ENCODE measurements at places on chromosomes 2 and 18. TPM values are rescaled to one million over a fixed set of nuclear protein-coding genes. Genes with fewer than 3 reads are reported as not detected.
A peak's percentile ranks its signal among the peaks of the same experiment; 100 is the strongest.

Gene SPOPL
- total RNA-seq = 9.9 TPM

Gene LOXHD1
- not detected for total RNA-seq

Gene FOXD4L1
- total RNA-seq = 0.08 TPM

Gene RAB17
- 19.2 TPM for total RNA-seq

Gene PREPL
- total RNA-seq = 14.3 TPM

GRCh38 chr2:76316691-76317090 lies 606.0 kb upstream of the GCFC2 start:
- DNase-seq = no peak

DNA sequence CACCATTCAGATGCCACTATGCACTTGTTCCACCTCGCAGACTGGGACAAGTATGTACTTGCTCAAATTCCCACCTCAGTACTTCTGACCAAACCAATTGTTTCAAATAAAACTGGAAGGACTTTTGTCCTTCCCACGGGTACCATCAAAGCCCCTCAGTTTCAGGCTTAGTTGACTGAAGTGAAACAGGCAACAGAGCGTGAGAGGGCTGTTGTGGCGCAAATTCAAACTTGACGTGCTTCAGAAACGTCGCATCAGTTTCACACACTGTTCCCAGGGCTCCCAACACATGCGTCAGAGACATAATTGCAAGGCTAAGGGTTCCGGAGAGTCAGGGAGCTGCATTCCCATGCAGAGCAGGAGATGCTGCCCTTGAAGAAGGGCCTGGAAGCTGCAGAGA lies 33.7 kb downstream of the RNF152 start:
- no peak for DNase-seq

DNA sequence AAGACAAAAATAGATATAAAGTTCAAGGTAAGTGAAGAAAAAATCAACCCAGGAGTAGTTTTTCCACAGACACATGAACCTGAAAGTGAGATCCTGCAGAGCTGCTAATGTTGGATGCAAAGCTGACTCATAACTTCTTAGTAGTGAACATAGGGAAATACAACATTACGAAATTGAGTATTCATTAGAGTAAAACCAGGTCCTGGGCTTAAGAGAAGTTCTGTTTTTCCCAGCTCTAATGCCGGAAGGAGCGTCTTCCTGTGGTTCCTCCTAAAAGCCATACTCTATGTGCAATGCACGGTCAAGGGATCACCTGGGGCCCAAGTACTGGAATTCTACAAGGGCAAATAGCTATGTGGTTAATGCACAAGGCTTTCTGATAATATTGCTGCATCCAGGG lies 141.7 kb downstream of the RBMS1 start:
- no peak for DNase-seq

- DNase-seq = no peak
These were observed 103.3 kb downstream of the POLR1A start for GRCh38 chr2:86002375-86002774.

DNA sequence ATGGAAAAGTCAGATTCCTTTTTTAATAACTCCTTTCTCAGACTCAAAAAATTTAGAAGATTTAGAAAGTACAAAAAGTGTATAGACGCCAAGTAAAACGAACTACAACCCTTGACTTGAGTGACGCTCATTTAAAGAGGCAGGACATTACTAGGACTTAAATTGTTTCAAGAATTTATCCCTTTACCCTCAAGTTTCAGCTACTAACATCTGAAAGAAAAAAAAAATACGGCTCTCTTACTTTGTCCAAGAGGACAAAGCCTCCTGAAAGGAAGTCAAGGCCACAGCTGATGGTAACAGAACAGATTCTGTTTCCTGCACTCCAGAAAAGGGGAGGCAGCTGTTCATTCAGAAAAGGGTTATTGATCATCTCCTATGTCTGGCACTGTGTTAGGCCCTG lies 57.6 kb upstream of the PKDCC start:
- DNase-seq = no peak

- no peak for DNase-seq
These were observed 7.2 kb upstream of the MAL start for GRCh38 chr2:95018301-95018700.

GRCh38 chr18:62080172-62080900 lies 106.5 kb downstream of the PIGN start:
- no peak for DNase-seq

DNA sequence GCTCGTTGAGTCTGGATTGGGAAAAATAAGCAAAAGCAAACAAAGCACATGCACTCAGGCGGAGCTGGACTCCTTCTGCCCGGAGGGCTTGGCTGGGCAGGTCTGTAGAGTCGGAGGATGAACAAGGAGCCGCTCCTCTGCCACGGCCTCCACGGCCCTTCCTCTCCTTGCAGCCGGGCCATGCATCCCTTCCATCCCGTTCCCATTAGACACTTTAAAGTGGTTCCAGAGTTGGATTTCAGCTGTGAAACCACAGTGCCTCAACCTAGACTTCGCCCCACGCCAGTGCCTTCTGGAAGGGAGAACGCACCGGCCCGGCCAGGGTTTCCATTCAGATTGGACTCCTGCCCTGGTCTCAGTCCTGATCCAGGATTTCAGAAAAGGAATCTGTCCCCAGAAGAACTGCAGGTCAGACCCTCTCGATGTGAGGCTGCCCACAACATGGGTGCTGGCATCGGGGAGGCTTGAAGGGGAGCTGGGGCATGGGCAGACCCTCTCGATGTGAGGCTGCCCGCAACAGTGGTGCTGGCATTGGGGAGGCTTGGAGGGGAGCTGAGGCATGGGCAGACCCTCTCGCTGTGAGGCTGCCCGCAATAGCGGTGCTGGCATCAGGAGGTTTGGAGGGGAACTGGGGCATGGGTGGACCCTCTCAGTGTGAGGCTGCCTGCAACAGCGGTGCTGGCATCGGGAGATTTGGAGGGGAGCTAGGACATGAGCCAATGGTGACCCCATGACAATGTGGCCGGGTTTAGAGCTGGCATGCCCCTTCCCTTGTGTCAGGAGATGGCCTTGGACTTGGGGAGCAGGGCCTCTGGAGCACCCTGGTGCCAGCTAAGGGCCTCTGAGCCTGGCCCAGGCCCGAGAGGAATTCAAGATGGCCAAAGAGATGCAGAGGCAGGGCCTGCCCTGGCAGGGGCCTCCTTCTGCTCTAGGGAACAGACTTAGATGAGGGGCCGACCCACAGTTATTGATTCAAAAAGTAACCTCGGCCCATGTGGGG lies 304.5 kb downstream of the NDUFA10 start:
- DNase-seq = no peak

GRCh38 chr18:11761553-11761952 lies 72.5 kb downstream of the GNAL start:
- DNase-seq = no peak

DNA sequence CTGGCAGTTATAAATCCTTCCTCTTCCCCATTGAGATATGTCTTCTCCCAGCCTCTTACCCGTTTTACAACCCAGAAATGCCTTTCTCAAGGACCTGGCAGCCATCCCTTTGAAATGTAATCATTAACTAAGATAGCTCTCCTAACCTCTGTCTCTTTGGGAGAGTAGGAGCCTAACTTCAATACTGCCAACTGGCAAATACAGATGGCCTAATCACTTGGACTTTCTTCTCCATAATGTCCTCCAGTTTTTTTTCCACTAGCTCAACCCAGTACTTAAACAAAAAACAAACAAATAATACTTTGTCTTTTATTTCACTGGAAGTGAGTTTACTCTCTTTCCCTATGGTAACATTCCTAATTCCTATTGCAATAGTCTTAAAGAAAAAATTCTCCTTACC lies 1391.1 kb downstream of the SUCLG1 start:
- DNase-seq = peak; percentile 7

DNA sequence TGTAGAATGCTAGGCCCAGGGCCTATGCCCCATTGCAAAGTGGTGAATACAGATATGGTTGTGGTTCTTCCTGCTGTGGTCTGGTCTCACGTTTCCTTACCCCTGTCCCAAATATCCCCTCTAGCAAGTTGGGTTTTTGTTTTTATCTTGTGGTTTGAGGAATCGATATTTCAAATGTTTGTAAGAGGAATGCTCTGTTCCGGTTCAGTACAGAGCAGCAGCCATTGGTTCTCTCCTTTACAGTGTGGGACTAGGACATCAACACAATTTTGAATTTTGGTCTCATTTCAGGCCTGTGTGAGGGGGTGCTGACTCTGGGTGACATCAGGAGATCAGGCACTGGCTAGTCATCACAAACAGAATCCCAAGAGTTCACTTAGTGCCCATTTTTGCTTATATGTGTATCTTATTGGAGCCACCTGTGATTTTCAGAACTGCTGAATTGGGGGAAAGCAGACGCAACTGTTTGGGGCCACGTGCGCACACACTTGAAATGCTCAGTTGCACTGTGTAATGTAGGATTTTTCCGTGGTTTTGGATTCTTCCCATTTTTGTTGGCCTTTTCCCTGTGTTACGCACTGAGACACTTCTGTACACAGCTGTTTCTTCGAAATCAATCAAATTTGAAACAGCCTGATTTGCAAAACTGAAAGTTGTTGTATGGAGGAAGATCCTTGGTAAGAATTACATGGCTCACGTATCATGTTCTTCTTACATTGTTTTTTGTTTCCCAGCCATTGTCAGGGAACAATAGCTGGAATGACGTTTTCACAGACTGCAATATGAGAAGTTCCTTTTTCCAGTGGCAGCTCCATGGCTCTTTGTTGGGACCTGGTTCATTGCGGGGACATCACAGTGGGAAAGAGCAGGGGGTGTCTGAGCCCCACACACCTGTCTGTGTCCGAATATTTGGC lies 8.6 kb downstream of the SH3BP4 start:
- peak; percentile 15 for DNase-seq

GRCh38 chr2:15412309-15412708 lies 148.8 kb downstream of the NBAS start:
- no peak for DNase-seq

DNA sequence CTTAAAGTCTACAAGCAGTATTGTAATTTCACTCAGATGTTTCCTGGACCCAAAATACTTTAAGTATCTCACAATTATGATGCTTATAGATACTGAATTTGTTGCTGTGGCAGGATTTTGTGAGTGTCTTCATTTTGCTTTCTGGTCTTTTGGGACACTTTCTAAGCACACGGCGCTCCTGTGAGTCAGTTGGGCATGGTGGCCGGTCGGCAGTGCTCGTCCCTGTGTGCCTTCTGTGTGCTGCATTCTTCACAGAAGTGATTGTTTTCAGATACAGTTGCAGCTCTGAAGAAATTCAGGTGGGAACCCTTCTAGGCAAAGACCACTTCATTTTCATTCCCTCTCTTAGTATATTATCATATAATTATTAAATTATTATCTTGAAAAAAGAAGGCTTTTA lies 273.3 kb downstream of the ZNF407 start:
- DNase-seq = no peak

GRCh38 chr2:16081316-16082200 lies 141.2 kb downstream of the MYCN start:
- DNase-seq = no peak

GRCh38 chr2:2238726-2239269 lies 92.3 kb downstream of the MYT1L start:
- no peak for DNase-seq

DNA sequence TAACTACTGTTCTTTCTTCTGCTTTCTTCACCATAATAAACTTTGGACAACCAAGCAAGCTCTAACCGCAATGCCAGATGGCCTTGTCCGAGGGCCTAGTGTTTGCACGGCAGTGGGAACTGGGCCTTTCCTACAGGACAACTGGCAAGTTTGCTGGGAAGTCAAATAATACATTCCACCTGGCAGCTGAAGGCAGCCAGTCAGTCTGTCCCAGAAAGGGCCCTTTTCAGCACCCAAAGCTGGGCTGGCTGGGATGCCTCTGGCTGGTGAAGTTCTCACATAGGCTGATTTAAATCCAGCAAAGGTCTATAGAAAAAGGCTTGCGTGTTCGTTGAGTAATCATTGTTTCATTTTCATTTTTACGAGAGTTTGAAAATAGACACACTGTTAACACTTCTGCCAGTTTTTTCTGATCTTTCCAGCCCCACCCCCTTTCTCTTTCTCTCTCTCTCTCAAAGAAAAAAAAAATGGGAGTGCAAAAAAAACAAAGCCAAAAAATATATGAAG lies 110.0 kb upstream of the EPAS1 start:
- DNase-seq = peak; percentile 83

- DNase-seq = no peak
These were observed 149.0 kb downstream of the DSEL start for GRCh38 chr18:67367540-67367939.

DNA sequence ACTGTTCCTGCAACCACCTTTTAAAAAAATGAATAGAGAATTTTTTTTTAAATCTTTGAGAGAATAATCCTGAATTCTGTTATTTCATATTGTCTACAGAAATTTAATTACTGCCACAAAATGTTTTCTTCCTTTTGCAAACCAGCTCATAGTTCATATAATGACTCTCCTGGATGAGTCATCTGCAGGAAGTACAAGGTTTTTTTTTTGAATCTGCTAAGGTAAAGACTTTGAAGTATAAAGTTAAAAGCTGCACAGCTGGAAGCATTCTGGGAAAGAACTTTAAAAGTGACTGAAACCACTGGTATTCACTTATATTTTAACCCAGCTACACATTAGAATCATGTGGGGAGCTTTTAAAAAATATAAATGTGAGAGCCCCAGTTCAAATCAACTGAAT lies 25.4 kb downstream of the SESTD1 start:
- DNase-seq = no peak

DNA sequence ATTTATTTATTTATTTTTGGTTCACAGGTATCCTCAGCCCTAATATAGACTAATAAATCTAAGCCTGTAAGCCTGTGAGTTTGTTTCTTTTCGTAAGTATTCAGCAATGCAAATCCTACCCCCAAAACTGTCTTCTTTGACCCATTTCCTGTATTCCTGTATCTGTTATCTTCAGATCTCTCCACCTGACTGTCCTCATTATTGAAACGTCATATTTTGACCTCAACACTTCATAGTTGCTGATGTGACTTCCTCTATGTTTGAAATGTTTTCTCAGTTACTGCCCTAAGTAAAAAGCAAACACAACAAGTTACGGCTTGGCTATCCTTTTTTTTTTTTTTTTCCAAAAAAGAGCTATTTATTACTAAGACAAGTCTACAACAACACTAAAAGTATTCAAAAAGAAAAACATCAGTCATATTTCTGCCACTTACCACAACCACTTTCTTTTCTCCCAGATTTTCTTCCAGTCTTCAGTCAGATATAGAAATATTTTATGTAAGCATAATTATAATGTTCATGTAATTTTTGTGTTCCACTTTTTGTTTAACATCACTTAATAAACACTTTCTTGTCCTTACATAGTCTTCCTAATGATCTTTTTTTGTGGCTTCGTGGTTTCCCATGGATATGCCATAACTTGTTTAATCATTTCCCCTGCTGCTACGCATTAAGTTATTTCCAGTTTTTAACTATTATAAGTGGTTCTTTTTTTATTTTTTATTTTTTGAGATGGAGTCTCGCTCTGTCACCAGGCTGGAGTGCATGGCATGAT lies 45.0 kb upstream of the EML4 start:
- no peak for DNase-seq

DNA sequence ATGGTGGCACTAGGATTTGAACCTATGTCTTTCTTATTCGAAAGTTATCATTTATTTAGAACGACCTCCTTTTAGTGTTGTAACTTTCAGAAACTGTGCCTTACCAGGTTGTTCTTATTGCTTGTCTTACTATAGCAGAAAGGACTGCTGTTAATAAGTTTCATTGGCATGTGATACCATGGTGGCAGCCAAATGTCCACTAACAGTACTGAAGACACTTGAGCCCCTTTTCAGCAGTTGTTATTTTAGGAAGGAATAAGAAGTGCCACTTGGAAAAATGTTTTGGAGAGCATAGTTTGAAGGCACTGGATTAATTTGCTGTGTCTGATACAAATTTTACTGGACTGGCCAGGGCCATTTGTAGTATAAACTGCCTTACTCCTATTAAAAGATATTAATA lies 37.7 kb downstream of the CEP192 start:
- no peak for DNase-seq

- DNase-seq = peak; percentile 21
These were observed at the start of gene SYT4 for GRCh38 chr18:43277164-43277600. TSS of gene SYT4 (minus strand) at chr18:43277490. CDS start at chr18:43277281, 209 bp downstream.

- peak; percentile 31 for DNase-seq
These were observed 84.7 kb upstream of the NEDD4L start for GRCh38 chr18:57959278-57959677.

Measured in pancreas (tissue), 10 donors.